ENCODE measurements at places on chromosomes 2 and 18.

GRCh38 chr2:73078457-73079411 is 7.2 kb upstream of the SFXN5 start:
- no peak for DNase-seq

- no peak for DNase-seq
These were observed 636 bp downstream of the CBLN2 start for GRCh38 chr18:72543357-72544055.

- DNase-seq = no peak
These were observed 153.4 kb downstream of the UBR3 start for GRCh38 chr2:169980643-169981042.

- DNase-seq = no peak
These were observed 147.2 kb upstream of the NFATC1 start for GRCh38 chr18:79248495-79249060.

- no peak for DNase-seq
These were observed 813.2 kb downstream of the RNF144A start for GRCh38 chr2:7730449-7730848.

DNA sequence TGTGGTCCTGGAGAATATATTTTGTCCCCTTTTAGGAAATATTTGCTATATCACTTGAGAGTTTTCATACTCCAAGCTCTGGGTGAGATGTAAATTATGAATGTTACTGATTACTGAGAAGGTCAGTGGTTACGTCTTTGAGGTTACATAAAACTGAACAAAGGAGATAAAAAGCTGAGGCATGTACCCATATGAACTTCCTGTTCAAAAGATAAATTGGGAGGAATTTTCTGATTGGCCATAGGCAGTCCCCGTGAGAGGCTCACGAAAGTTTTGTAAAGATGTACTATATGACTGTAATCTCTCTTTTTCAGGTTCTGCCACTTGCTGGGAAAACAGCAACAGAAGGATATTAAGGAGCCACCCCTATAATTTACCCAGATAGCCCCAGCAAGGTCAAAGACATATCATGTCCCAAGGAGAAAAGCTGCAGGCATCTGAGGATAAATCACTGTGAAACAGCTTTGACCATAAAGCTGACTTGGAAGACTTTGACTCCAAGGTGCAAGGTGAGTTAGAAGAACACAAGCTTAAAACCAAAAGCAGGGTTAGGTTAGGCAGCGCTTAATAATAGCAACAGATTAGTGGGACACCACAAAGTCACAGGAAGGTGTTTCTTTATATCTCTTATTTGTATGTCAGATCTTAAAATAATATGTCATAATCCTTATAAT is 90.4 kb downstream of the OSBPL6 start:
- no peak for DNase-seq

DNA sequence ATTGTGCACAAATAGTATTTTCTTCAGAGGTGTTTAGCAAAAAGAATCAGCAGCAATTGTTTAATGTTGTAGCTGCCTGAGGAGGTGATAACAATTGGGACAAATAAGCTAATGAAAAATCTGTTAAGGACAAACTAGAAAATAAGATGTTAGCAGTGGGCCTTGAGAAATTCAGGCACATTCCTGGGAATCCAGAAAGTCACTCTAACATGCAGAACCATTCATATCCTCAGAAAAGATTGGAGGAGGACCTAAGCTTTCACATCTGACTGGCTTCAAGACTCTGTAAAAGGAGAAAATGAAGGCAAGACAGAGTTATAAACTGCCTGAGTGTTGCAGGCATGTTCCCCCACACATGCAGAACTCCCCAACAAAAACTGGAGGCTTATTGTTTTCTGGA is 353.5 kb upstream of the RGPD4 start:
- DNase-seq = no peak

DNA sequence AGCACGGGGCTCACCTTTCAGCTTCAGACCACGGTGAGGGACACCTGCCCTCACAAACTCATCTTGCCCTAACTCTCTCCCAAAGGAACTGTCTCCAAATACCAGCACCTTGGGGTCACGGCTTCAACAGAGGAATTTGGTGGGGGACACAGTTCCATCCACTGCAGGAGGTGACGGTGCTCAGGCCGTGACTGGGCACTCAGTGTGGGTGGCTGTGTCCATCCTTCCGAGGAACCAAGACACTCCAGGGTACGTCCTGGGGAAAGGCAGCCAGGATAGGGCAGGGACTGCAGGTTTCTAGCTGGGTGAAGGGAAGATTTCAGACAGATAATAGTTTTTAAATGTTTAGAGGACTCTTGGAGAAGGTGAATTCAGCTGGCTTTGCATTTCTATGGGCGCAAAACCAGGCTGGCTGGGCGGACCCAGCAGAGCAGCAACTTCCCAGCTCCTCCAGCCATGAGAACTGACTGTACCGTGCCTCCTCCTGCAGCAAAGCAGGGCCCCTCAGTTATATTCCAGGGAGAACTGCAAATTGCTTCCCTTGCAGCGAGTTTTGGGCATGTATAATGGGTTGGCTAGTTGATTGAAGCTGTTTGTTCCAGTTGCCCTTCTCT is 23.9 kb upstream of the ALLC start:
- DNase-seq = no peak

DNA sequence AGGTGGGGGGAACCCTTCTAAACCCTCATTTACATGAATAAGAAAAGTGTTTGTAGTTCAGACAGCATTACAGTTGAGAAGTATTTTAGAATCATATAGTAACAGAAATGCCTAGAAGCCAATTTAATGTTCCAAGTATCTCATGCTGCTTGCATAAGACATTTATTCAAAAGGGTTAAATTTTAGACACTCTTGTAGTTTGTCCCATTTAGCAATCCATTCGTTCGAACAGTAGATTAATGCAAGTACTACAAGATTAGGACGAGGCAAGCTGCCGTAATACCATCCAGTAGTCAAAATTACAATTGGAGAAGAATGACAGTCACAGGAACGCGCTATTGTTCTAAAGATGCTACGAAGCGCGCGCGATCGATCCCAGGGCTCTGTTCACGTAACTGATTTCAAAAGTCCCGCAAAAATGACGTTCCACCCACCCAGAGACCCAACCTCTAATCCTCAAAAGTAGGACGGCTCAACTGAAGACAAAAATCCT is 1.2 kb downstream of the TMEM237 start:
- DNase-seq = no peak

DNA sequence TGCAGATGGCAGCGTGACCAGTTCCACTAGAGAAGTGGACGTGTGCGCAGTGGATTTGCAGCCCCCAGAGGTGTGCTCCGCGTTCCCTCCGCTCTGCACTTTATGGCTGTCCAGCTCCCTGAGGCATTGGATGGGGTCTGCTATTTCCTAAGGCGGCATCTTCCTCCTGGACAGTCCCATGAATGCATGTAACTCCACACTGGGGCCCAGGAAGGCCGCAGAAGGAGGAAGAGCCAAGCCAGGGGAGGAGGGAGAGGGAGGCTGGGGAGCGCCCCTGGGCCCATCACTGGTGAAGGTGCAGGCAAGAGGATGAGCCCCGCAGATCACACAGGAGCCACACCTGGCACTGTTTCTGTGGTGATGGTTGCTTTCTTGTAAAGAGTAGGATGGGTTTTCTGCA is 99.1 kb downstream of the PTGR3 start:
- no peak for DNase-seq

GRCh38 chr18:74251297-74252038 is 40.3 kb downstream of the CYB5A start:
- DNase-seq = no peak

DNA sequence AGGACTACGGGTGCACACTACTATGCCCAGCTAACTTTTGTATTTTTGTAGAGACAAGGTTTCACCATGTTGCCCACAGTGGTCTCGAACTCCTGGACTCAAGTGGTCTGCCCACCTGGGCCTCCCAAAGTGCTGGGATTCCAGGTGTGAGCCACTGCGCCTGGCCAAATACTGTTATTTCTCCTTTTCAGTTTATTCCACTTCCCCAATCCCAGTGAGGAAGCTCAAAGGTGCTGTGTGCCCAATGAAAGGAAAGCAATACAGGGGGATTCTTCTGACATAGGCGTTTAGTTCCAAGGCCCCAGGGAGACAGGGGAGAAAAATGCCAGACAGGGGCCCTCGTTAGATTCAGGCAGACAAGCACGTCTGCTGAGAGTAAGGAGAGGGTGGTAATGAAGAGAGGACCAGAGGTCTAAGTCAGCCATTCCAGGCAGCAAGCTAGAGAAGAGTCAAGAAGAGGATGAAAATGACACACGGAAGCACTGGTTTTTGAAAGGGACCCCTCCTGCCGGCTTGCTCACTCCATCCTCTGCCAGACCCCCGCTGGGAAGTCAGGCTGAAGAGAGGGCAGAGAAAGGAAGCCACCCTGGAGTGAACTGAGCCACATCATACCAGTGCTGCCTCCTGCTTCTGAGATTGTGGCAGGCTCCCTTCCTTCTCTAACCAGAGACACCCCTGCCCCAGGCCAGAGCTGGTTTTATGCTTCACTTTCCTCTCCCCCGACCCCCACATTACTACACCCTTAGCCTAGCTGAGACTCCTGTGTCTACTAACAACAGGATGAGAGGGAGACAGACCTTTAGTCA is 6.7 kb downstream of the INO80C start:
- DNase-seq = no peak
